8988T (cell line): ENCODE measurements at places on chromosomes 6 and 20.

DNA sequence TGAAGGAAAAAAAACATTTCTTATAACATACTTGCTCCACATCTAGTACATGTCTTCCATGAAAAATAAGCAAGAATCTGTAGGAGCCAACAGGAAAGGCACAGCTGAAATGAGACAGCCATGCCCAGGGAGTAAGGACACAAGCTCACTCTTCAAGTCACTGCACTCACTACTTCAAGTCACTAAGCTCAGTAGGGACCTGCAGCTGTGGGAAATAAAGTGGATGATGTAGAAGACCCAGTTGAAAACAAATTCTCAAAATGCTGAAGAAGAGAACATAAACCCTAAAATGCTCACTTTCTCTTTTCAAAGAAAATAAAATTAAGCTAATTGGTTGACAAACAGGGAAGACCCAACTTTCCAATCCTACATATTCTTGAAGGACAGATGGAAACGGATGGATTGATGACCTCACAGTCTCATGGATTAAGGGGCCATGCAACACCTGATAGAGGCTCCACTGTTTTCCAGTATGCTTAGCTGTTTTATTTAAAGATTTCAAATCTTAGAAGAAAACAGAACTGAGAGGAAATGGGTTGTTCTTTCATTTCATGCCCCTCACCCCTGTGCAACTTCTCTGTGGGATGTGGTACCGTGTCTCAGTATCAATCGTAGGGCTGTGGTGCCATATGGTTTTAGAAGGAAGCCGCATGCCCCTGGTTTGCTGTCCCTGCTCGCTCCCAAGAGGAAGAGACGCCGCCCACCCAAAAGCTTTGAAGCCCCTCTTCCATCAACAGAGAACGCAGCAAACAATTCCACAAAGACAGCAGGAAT, 133.3 kb downstream of the WDR27 start:
- no peak for DNase-seq

GRCh38 chr6:111794727-111795452, 78.4 kb downstream of the FYN start:
- no peak for DNase-seq

DNA sequence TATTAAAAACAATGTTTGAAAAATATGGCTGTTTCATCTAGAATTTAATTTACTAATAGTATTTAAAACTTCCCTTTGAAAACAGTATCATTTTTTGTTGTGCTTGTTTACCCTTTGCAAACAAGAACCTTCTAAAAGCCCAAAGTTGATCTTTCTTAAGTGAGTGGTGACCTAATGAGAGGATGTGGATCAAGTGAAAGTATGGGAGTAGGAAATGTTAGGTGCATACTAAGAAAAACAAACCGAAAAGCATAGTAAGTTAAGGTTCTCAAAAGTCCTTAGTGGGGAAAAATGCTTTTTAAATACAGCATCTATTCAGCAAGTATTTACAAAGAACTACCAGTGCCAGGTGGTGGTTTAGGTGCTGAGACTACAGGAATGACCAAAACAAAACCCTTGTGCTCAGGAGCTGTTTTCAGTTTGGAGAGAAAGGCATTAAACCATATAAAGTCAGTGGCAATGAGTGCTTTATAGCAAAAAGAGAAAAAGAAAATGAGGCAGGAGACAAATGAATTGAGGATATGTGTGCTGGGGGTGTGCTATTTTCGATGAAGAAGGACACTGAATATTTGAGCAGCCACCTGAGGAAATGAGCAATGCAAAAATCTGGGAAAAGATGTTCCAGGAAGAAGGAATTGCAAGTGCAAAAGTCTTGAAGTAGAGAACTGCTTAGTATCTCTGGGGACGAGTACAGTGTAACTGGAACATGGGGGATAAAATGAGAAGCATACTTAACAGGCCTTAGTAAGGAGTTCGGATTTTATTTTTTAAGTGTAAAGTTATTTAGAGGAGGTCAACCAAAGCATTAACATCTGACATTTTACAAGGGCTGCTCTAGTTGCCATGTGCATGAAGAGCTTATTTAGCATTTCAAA, 24.0 kb downstream of the RNF146 start:
- DNase-seq, result no peak

DNA sequence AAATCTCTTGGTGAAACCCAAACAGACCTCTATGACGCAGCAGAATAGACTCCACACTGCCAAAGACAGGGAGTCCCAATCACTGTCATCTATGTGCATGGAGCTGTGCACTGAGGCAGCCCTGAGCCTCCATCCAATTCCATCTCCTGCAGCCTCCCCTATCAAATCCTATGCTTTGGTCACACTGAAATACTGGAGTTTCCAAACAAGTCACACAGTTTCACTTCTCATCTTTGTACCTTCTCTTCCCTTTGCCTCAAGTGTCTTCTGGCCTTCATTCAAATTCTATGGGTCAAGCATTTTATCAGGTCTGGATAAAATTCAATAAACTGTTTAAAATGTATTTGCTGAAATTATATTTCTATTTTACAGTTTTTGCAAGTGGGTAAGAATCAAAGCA, 38.5 kb downstream of the FBXL4 start:
- no peak for DNase-seq

DNA sequence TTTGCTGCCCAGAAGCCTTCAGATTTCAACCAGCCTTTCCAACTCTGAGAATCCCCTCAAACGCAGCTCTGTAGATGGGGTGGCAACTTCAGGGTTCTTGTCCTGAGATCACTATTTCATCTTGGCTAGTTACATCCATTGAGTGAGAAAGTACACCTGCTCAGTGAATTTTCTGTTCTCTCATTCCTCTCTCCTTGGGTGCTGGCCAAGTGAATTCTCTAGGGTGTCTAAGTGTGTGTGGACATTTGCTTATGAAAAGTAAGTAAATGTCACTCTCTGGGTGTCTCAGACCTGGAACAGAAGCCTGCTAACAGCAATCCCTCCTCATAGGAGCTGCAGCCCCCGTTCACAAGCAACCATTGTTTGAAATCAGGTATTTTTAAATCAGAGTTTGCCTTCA, 3.8 kb downstream of the RIN2 start:
- no peak for DNase-seq
